ENCODE measurements at places on chromosomes 1 and 21. TPM values are rescaled to one million over a fixed set of nuclear protein-coding genes. Genes with fewer than 3 reads are reported as not detected.

- DNase-seq, result no peak
These were observed 537.3 kb upstream of the PLXNA2 start for GRCh38 chr1:208781391-208782045.

- no peak for DNase-seq
These were observed 24.0 kb upstream of the CCDC181 start for GRCh38 chr1:169451218-169451824.

DNA sequence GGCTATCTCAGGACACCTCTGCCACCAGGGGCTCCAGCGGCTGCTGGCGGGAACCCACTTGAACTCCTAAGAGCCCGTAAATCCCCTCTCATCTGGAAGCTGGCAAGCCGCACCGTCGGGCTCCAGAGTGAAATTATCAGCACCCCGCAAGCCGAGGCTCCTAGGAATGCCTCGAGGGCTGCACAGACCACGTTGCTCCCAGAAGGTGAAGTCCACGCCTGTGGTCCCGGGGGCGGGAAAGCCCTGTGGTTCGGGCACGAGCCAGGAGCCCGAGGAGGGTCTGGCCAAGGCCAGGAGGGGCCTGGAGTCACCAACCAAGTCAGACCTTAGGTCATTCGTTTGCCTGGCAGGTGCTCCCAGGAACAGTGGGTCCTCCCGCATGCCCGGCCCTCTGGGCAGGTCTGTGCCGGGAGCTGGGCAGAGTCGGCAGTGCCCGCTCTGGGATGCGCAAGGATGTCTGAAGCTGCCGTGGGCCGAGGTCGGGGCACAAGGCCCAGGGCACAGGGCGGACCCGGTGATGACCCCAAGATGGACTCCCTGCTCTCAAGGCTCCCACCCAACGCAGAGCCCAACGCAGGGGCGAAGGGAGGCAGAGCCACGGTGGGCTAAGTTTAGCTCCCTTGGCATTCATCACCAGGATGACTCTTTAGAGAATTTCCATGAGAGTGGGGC is 8.9 kb downstream of the ACTRT2 start:
- no peak for DNase-seq

The KLHDC7A gene
- total RNA-seq, result not detected
